ENCODE measurements at places on chromosomes 13 and 19.

GRCh38 chr13:21243045-21243897 lies 66.8 kb downstream of the MRPL57 start:
- DNase-seq = no peak

DNA sequence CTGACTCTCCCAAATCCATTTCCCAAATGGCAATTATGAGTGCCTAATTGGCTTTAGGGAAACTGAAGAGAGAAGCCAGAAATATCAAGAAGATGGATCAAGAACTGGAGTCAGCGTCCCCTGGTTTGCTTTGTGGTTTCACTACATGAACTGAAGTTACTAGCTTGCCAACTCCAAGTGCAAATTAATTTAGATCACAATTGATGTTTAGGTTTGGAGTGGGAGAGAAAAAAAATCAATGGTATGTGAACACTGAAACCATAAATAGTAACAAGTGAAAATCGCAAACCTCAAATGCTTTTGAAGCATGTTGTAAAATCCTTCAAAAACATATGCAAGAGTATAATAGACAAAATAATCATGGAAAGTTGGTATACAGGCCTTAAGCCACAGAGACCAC lies 1528.6 kb upstream of the SLC10A2 start:
- DNase-seq = no peak

DNA sequence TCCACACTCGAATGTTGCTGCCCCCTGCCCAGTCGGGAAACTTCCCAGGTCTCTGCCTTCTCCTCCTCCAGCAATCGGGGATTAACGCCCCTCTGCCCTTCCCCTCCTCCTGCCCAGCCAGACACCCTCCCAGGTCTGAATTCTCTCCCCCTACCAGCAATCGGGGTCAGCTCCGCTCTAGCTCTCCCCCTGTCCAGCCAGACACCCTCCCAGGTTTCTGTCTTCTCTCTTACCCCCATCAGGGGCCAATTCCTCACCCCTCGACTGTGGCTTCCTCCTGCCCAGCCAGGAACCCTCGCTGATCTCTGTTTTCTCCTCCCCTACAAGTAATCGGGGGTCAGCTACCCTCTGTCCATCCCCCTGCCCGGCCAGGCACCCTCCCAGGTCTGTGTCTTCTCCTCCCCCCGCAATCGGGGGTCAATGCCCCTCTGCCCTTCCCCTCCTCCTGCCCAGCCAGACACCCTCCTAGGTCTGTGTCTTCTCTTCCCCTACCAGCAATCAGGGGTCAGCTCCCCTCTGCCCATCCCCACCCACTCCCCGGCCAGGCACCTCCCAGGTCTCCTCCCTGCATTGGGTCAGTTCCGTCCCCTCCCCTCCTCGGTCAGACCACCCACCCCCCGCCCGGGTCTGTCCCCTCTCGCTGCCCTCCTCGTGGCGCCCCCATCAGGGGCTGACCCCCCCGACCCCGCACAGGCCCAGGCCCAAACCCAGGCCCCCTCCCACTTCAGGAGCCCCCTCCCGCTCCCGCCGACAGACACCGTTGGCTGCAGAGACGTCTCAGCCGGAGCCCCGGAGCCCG lies 668 bp downstream of the ZFR2 start:
- no peak for DNase-seq

- DNase-seq = no peak
Observed at GRCh38 chr13:49679246-49679645, 12.0 kb downstream of the EBPL start.

DNA sequence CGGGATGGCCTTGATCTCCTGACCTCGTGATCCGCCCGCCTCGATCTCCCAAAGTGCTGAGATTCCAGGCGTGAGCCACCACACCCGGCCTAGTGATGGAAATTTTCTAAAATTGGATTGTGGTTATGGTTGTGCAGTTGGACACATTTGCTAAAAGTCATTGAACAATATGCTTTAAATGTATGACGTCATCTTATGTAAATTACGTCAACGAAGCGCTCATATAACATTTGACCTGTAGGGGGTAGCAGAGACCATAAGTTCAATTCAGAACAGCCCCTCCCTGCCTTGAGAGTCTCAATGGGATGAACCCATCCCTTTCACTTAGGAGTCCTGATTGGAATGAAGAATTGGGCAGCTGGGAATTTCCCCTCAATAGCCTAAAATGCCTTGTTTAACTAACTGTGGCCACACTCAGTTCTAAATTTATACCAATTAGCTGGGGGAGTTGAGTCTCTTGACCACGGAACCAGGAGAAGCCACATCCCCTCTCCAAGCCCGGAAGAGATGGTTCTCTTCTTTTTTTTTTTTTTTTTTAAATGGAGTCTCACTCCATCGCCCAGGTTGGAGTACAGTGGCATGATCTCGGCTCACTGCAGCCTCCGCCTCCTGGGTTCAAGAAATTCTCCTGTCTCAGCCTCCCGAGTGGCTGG lies 15.2 kb upstream of the TLE6 start:
- peak; percentile 77 for DNase-seq

DNA sequence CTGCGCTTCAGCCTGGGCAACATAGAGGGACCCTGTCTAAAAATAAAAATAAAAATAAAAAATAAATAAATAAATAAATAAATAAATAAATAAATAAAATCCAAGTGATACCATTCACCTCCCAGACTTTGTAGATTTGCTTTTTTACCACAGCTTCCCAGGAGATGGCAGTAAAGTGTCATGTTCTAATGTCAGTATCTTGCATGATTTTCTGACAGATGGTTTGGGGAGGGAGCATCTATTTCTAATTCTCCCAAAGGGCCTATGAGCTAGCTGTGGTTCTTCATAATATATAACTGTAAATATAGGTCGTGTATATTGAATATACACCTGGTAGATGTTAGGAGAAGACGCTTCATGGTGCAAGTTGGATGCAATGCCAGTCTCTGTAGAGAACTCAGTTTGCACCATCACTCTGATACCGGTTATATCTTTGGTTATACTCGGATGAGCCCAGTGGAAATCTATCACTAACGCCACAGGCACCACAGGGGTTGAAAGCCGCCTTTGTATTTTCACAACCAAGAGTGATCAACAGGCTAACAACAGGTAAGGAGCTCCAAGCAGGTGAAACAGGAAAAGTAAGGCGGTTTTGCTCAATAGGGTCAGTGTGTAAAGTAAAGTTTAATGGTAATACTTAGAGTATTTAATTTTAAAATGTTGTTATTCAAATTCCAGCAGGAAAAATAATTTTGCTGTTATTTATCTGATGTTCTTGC lies 13.9 kb downstream of the APLP1 start:
- peak; percentile 80 for DNase-seq

- no peak for DNase-seq
Observed at GRCh38 chr13:32075170-32075851, 43.7 kb downstream of the FRY start.

- DNase-seq = no peak
Observed at GRCh38 chr13:60410299-60410698, 13.3 kb downstream of the TDRD3 start.

DNA sequence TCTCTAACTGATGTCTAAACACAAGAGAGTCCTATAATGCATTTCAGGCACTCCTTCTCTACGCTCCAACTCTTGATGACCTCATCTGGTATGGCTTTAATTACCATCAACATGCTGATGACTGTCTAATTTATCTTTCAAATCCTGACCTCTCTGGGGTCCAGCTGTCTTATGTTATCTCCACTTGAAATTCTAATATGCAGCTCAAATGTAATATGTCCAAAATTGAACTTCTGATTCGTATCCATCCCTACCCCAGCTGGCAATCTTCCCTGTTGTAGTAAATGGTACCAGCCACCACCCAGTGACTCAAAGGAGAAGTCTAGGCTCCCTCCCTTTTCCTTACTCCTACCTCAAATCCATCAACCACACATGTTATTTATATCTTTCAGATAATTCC lies 288.0 kb upstream of the SLC10A2 start:
- peak; percentile 19 for DNase-seq

DNA sequence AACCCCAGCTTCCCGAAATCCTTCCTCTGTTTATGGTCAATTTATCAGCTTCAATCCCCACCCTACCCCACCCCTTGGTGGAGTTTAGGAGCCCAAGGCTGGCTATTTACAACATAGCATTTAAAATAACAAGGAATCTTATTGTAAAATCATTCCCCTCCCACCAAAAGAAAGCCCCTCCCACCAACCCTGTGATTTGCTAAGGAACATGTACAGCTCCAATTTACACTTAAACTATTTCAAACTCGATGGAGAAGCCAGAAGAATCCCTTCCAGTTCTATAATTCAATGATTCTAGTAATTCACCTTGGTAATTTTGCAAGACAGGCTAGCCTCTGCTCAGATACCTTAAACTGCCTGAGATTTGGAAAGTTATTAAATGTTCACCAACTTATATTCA lies 3.0 kb downstream of the LATS2 start:
- peak; percentile 35 for DNase-seq

DNA sequence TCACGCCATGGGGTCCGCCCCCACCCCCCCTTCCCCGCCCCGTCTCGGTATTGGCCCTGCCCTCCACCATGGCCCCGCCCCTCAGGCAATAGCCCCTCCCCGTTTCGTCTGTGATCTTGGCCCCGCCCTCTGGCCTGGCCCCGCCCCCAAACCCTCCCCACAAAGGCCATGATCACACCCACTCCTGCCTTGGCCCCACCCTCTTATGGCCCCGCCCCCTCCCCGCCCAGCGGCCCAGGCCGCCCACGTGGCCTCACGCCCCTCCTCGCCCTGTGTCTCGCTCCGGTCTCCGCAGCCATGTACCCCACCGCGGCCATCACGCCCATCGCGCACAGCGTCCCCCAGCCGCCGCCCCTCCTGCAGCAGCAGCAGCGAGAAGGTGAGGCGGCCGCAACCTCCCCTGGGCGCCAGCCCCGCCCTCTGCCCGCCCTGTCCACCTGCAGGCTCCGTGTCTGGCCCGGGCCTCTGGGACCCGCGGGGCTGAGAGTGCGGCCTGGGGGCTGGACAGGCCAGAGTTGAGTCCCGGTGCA lies 61.3 kb downstream of the CELF5 start:
- no peak for DNase-seq

DNA sequence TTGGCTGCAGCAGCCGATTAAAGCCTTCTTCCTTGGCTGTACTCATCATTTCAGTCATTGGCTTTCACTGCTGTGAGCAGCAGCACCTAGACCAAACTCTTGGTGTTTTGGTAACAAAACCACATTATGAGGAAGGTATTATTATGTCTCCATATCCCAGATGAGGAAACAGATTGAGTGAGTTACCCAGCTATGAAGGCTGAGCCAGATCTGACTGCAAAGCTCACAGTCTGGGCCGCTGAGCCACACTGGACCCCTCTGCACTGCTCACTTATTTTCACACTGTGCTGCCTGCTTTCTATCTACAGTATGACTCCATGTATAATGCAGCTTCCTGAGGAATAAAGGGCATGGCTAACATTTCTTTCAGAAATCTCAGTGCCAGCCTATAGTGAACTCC lies 24.5 kb downstream of the CRYL1 start:
- no peak for DNase-seq

GRCh38 chr13:42625611-42626010 lies 51.7 kb downstream of the TNFSF11 start:
- DNase-seq = no peak

DNA sequence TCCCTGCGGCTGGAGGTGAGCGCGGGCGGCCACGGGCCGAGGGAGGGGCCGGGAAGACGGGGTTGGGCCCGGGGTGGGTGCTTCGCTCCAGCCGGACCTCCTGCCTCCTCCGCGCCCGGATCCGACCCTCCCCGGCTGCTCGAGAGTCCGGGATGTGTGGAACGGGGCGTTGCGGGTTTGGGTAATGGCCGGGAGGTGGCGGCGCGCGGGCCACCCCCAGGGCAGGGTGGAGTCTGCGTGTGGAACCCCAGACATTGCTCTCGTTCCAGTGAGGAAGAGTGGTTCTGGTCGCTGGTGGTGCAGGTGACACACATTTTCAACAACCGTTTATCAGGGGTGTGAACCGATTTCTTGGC lies 38.8 kb downstream of the ARHGEF7 start:
- peak; percentile 55 for DNase-seq

DNA sequence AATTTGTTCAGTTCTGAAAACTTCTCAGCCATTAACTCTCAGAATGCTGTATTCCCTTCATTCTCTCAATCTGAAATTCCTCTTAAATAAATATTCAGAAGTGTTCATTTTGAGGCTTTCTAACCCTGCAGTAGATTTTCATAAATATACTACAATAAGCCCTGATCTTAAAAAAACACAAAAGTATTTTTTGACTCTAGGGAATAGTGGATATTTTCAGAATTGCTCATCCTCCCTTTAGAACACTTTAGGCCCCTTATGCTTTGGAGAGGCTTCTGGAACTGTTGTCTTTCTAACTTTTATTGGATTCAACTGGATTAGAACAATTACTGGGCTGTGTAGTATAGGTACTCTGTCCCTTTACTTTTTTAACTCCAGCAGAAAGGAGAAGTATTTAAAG lies 1662.6 kb upstream of the MIR17HG start:
- peak; percentile 63 for DNase-seq

DNA sequence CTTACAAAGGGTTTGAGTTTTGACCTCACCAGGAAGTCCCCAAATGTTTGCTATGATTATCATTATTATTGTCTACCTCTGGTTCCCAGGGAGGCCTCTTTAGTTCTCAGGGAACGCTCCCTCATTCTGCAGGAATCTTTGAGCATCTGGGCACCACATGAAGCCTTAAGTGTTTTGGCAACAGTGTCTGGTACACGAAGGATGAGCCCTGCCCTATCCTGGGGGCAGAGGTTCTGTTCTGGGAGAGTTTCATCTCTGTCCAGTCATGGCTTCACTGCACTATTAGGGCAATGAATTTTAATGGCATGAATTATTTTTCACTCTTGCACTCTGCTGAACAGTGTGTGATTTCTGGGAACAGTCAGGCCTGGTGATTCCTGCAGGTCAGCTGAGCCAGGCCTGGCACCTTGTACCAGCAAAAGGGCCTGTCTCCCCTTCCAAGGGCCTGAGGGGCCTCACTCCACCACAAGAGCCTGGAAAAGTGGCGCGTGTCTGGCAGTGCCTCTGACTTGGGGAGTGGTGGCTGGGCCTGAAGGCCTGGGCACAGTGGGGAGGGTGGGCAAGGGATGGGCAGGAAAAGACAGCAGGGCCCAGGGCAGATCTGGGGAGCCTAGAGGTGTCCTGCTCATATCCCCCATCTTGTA lies 4.6 kb downstream of the FAM187B start:
- DNase-seq = no peak

GRCh38 chr13:113437408-113438010 lies 15.8 kb downstream of the ADPRHL1 start:
- no peak for DNase-seq

- no peak for DNase-seq
Observed at GRCh38 chr13:32751340-32751739, 165.1 kb downstream of the PDS5B start.

- DNase-seq = no peak
Observed at GRCh38 chr19:8142513-8142900, 6.9 kb downstream of the FBN3 start.

DNA sequence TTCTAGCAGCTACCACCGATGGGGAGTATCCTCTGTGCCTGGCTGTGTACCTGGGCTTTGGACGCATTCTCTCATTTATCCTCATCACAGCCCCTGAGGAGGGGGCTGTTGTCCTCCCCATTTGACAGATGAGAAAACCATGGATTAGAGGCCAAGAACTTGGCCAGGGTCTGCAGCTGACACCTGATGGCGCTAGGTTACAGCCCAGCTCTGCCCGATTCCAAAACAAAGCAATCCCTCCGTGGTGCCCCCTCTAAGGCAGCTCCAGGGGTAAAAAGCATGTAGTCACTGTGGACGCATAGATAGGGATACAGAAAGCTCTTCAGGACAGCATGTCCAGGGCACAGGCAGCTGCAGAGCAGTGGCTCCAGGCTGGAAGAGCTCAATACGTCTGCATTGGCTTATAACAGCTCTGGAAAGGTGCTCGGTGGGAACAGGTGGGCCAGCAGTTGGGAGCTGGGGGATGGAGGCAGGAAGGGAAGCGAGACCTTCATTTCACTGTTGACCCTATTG lies 35.4 kb upstream of the UQCRFS1 start:
- DNase-seq = no peak

GRCh38 chr13:28373810-28374209 lies 121.1 kb downstream of the FLT1 start:
- no peak for DNase-seq

GRCh38 chr13:94333131-94333820 lies 146.2 kb downstream of the DCT start:
- DNase-seq = no peak
